ENCODE measurements at places on chromosomes 12 and 14. TPM values are rescaled to one million over a fixed set of nuclear protein-coding genes. Genes with fewer than 3 reads are reported as not detected.

TSPAN19 gene
- total RNA-seq: 0.22 TPM

FBXO34 gene
- total RNA-seq: 52.6 TPM

NFE2 gene
- 3.7 TPM for total RNA-seq

SRGAP1 gene
- total RNA-seq: 13.7 TPM

SERPINA3 gene
- total RNA-seq: 0.99 TPM

B4GALNT3 gene
- 6.8 TPM for total RNA-seq

CMA1 gene
- total RNA-seq: not detected

PRH2 gene
- total RNA-seq: not detected

RIMBP2 gene
- total RNA-seq: 44.0 TPM

ANKS1B gene
- 83.8 TPM for total RNA-seq

BICD1 gene
- total RNA-seq: 49.5 TPM

FGF6 gene
- 1.8 TPM for total RNA-seq

ENDOU gene
- total RNA-seq: 1.4 TPM

OTX2 gene
- 538 TPM for total RNA-seq

TTC7B gene
- total RNA-seq: 55.9 TPM

DYRK2 gene
- total RNA-seq: 69.3 TPM

TEX52 gene
- total RNA-seq: not detected

TMEM119 gene
- total RNA-seq: 51.7 TPM

HOXC6 gene
- not detected for total RNA-seq

BATF gene
- total RNA-seq: 2.1 TPM

ETV6 gene
- total RNA-seq: 11.1 TPM

CCDC177 gene
- total RNA-seq: 3.7 TPM

TEX22 gene
- total RNA-seq: 1.6 TPM

SLC4A8 gene
- total RNA-seq: 27.6 TPM

CD163L1 gene
- 7.4 TPM for total RNA-seq

DIO2 gene
- 21.3 TPM for total RNA-seq

EXOC5 gene
- 124 TPM for total RNA-seq

LMNTD1 gene
- not detected for total RNA-seq

SLCO1B3 gene
- total RNA-seq: not detected

TMBIM4 gene
- 135 TPM for total RNA-seq

ANKRD33 gene
- 4.2 TPM for total RNA-seq

CLEC2D gene
- total RNA-seq: 17.5 TPM

NR1H4 gene
- 0.66 TPM for total RNA-seq
